ENCODE measurements at places on chromosomes 6 and 20. TPM values are rescaled to one million over a fixed set of nuclear protein-coding genes. Genes with fewer than 3 reads are reported as not detected.

ABHD16B gene
- total RNA-seq: not detected

PPIL1 gene
- 30.8 TPM for total RNA-seq

NRSN1 gene
- not detected for total RNA-seq

TP53TG5 gene
- 0.15 TPM for total RNA-seq

TNFRSF6B gene
- total RNA-seq: not detected

PSORS1C2 gene
- not detected for total RNA-seq

LBP gene
- total RNA-seq: not detected

CLIC5 gene
- 7.3 TPM for total RNA-seq

SLC2A4RG gene
- total RNA-seq: 111 TPM

AHCY gene
- total RNA-seq: 74.3 TPM

FOXA2 gene
- not detected for total RNA-seq

SHLD1 gene
- total RNA-seq: 9.1 TPM

LHFPL5 gene
- not detected for total RNA-seq

ADAT2 gene
- total RNA-seq: 22.1 TPM

Data from activated CD8-positive, alpha-beta memory T cell treated with anti-CD3 and anti-CD28 coated beads, Interleukin-2, amount 10 ng/mL, durations not matched to agents 7 days and 5 days (primary cell).